Upper lobe of right lung (tissue), 1 donor: ENCODE measurements at places on chromosomes 3 and 15. TPM values are rescaled to one million over a fixed set of nuclear protein-coding genes. Genes with fewer than 3 reads are reported as not detected.

TGM5 gene
- total RNA-seq: not detected

HYKK gene
- 4.1 TPM for total RNA-seq

ROBO2 gene
- 27.1 TPM for total RNA-seq

SKOR1 gene
- 0.52 TPM for total RNA-seq

ECE2 gene
- total RNA-seq: not detected

TRIM71 gene
- 2.2 TPM for total RNA-seq

SPTBN5 gene
- total RNA-seq: 1.9 TPM

HTR3E gene
- not detected for total RNA-seq

FETUB gene
- not detected for total RNA-seq

MYRIP gene
- total RNA-seq: 5.9 TPM

MAPKBP1 gene
- 22.4 TPM for total RNA-seq

TP63 gene
- 1.3 TPM for total RNA-seq

SPRED1 gene
- total RNA-seq: 62.1 TPM

NOX5 gene
- total RNA-seq: 0.14 TPM

A4GNT gene
- total RNA-seq: not detected

PSMD6 gene
- total RNA-seq: 52.2 TPM

SOX2 gene
- total RNA-seq: 0.20 TPM

SLC30A4 gene
- total RNA-seq: 6.7 TPM

ASB14 gene
- total RNA-seq: not detected

LZTFL1 gene
- total RNA-seq: 22.8 TPM

ZNF148 gene
- 47.5 TPM for total RNA-seq

RPP14 gene
- total RNA-seq: 13.6 TPM
